ENCODE measurements at places on chromosomes 7 and 10. TPM values are rescaled to one million over a fixed set of nuclear protein-coding genes. Genes with fewer than 3 reads are reported as not detected.

GRCh38 chr7:74355091-74355490 lies 65.9 kb downstream of the CLIP2 start:
- H3K4me3 ChIP-seq, result no peak overlapping the region
- H3K27me3 ChIP-seq, result no peaks in the 10 kb centered on the region

DNA sequence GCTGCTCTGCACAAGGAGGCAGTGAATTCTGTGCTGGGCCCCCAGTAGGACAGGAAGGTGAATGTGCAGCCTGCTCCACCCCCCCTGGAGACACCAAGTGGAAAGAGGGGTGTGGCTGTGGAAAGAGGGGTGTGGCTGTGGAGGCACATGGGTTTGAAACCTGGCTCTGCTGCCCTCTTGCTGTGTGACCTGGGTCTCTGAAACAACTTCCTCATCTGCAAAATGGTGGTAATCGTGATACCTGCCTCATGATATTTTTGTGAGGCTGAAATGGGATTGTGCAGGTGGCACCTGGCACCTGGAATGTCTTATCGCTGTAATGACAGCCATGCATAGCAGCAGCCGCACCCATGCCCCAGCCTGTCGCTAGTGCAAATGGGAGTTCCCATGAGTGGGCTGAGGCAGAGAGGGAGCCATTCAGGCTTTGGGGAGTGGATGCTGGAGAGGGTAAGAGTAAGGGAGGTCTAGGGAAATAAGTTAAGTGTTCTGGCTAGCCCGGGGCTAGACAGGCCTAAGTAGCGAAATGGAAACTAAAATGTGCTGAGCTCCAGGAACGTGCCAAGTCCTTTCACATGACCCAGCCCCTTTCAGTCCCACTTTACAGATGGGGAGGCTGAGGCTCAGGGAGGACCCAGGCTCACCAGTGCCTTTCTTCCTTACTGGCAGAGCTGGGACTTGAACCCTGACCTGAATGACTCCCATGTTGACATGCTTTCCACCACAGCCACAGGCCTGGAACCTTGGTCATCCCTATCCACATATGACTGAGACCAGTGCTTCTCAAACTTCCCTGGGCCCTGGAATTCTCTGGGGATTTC lies 35.0 kb downstream of the C10orf105 start:
- no peak overlapping the region for H3K27ac ChIP-seq
- H3K27me3 ChIP-seq, result no peaks in the 10 kb centered on the region

- H3K27me3 ChIP-seq, result no peaks in the 10 kb centered on the region
- peaks cover 19% of the 10 kb centered on the region for H3K4me1 ChIP-seq
- no peak for DNase-seq
- no peak overlapping the region for H3K27ac ChIP-seq
- H3K36me3 ChIP-seq, result no peaks in the 10 kb centered on the region
Observed at GRCh38 chr7:157280216-157280841, 56.5 kb upstream of the DNAJB6 start.

GRCh38 chr10:37654466-37654865 lies 202.9 kb downstream of the ZNF248 start:
- DNase-seq, result no peak
- no peaks in the 10 kb centered on the region for H3K36me3 ChIP-seq
- no peak overlapping the region for H3K27ac ChIP-seq
- no peaks in the 10 kb centered on the region for H3K4me1 ChIP-seq
- no peaks in the 10 kb centered on the region for H3K27me3 ChIP-seq

- H3K27ac ChIP-seq, result no peak overlapping the region
- no peaks in the 10 kb centered on the region for H3K36me3 ChIP-seq
- H3K27me3 ChIP-seq, result no peaks in the 10 kb centered on the region
- DNase-seq, result no peak
Observed at GRCh38 chr7:125363873-125364272, 434.2 kb upstream of the POT1 start.

Gene OR2A5
- not detected for total RNA-seq

DNA sequence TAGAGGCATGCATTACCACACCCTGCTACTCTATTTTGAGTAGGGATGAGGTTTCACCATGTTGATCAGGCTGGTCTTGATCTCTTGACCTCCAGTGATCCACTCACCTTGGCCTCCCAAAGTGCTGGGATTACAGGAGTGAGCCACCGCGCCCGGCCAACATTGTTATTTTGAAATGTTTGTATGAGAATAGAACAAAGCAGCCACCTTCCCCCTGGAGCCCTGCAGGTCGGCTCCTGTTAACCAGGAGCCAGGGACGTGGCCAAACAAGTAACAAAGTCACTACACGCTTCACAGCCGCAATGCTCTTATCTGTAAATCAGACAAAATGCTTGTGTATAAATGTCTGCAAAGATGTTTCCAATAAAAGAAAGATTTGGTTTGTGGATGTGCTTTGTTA lies 295.4 kb downstream of the CNTNAP2 start:
- H3K36me3 ChIP-seq, result no peaks in the 10 kb centered on the region
- H3K27ac ChIP-seq, result no peak overlapping the region
- no peak for DNase-seq
- H3K27me3 ChIP-seq, result 0 out of 2 replicates have a peak, but pooled peaks cover 2% of the 10 kb centered on the region
- H3K4me1 ChIP-seq, result no peaks in the 10 kb centered on the region
- H3K4me3 ChIP-seq, result no peak overlapping the region
